Lung (tissue), 17 donors: ENCODE measurements at places on chromosomes 13 and 19.

DNA sequence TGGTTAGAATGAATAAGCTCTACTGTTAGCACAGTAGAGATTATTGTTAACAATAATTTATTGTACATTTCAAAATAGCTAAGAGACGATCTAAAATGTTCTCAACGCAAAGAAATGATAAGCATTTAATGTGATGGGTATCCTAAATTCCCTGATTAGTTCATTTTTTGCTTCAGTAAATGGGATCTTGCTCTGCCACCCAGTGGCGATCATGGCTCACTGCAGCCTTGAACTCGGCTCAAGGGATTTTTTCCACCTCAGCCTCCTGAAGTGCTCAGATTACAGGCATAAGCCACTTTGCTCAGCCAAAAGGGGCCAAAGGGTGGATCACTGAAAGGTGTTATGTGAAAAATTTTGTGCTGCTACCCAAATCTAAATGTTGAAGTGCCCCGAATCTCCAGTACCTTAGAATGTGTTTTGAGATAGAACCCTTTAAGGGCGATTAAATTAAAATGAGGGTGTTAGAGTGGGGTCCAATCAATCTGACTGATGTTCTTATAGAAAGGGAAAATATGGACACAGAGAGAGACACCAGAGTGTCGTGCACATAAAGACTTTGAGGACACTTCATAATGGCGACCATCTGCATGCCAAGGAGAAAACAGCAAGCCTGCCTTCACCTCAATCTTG, 31.5 kb upstream of the ZNF766 start:
- H3K4me1 ChIP-seq = no peaks in the 10 kb centered on the region
- no peaks in the 10 kb centered on the region for H3K27me3 ChIP-seq
- no peak overlapping the region for H3K4me3 ChIP-seq
- DNase-seq = peak; percentile 79
- no peak overlapping the region for H3K27ac ChIP-seq

DNA sequence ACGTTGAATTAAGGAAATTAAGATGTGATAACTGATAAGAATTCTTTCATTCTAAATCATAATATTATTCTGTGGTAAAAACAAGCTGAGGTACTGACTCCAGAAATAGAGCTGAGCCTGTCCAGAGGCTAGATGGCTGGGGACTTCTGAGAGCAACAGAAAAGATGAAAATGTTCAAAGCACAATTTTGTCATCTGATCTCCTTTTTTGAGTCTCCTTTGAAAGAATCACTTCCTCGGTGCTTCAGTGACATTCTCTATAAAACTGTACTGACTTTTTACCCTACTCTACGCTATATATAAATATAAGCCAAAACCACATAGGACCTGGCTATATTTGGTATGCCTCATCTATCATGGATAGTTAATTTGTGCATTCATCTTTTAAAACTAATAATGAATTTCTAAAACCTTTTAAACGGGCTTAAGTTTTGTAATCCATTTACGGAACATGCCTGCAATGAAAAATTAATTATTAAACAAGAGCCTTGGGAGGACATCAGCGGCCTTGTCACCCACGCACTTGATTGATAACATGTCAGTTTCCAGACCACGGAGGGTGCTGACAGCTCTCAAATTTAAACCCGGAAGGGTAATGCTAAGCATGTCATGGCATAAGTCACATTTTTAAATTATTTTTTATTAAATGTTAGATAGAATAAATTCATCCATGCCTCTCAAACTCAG, 235.5 kb downstream of the PCDH9 start:
- H3K36me3 ChIP-seq = no peaks in the 10 kb centered on the region
- H3K27me3 ChIP-seq = no peaks in the 10 kb centered on the region
- DNase-seq = no peak
- no peak overlapping the region for H3K27ac ChIP-seq
- no peak overlapping the region for H3K4me3 ChIP-seq

DNA sequence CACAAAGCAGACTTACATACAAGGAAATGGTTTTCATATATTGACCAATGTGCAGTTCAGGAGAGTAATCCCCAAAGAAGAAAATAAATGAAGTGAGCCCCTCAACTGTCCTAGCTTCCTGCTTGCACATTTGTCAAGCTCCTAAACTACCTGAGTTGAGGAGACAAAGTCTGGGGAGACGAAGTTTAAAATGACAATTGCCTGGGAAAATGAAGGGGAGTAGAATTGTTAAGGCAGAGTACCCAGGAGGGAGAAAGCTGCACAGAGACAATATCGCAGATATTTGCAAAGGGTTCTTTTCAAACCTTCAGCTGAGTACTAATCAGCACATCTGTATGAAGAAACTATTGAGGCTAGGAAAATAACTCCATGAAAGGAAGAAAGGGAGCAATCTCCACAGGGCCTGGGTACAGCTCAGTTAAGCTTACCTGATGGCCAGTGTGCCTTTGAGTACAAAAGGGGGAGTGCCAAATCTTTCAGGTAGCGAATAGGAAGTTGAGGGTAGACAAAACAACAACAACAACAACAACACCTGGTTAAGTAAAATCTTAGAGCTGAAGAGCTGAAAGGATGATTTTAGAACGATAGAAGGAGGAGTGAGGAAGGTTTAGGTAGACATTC, 1700.1 kb upstream of the PRR20A start:
- no peaks in the 10 kb centered on the region for H3K4me1 ChIP-seq
- no peaks in the 10 kb centered on the region for H3K27me3 ChIP-seq
- DNase-seq = no peak
- H3K36me3 ChIP-seq = no peaks in the 10 kb centered on the region
- no peak overlapping the region for H3K4me3 ChIP-seq

DNA sequence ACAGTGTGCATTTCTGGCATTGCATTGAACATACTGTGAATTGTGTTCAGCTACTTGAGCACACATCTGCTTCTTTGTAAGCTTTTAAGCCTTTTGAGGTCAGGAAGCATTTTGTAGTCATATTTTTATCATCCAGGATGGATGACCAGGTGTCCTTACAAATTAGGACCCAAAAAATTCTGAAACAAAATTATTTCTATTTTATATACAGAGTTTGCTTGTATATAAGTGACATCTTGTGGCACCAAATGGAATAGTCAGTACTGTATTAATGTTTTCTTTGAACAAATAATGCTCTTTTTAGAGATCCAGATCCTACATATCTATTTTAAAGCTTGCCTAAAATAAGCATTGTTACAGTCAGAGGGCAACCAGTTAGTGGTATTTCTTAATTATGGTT, 9.5 kb upstream of the SUPT20H start:
- H3K27me3 ChIP-seq = no peaks in the 10 kb centered on the region
- H3K4me1 ChIP-seq = no peaks in the 10 kb centered on the region
- no peaks in the 10 kb centered on the region for H3K36me3 ChIP-seq
- H3K27ac ChIP-seq = no peak overlapping the region
- DNase-seq = peak; percentile 17
- no peak overlapping the region for H3K4me3 ChIP-seq

DNA sequence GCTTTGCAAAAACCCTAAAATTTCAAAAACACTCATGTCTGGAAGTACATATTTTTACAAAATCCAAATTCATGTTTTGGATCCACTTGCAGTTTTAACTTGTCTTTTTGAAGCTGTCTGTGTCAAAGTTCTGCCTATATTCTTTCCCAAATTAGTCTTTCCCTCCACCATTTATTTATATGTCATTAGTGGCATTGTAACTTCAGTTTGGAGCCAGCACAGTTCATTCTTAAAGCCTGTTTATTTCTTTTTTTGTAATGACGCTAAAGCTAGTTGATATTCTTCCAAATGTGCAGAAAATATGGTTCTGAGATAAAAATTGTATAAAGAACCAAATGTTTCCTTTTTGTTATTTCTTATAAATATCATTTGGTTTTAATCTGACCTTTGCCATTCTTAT, 2039.3 kb downstream of the OLFM4 start:
- peak; percentile 88 for DNase-seq
- no peaks in the 10 kb centered on the region for H3K36me3 ChIP-seq
- H3K27me3 ChIP-seq = no peaks in the 10 kb centered on the region
- no peaks in the 10 kb centered on the region for H3K4me1 ChIP-seq
- H3K27ac ChIP-seq = no peak overlapping the region

DNA sequence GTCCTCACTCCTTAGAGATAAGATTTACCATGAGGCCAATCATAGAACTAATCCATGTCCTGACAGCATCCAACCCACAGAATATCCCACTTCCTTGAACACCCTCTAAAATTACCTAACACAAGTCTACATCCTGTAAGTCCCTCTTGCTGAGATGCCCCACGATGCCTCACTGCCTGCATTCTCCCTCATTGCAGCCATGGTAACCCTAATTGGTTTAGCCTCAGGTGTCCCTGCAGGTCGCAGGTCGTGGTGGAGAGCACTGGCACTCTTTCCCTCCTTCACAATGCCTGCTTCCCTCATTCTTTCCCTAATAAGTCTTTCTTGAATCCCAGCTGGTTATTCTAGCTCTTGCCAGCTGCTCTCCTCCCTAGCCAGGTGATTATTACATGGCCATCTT, 35.3 kb upstream of the MYO16 start:
- DNase-seq = no peak
- no peak overlapping the region for H3K27ac ChIP-seq
- H3K36me3 ChIP-seq = no peaks in the 10 kb centered on the region
- H3K4me1 ChIP-seq = no peaks in the 10 kb centered on the region
